ENCODE measurements at places on chromosomes 7 and 10.

GRCh38 chr10:35208536-35208935 lies 81.9 kb downstream of the CREM start:
- no peak for DNase-seq

DNA sequence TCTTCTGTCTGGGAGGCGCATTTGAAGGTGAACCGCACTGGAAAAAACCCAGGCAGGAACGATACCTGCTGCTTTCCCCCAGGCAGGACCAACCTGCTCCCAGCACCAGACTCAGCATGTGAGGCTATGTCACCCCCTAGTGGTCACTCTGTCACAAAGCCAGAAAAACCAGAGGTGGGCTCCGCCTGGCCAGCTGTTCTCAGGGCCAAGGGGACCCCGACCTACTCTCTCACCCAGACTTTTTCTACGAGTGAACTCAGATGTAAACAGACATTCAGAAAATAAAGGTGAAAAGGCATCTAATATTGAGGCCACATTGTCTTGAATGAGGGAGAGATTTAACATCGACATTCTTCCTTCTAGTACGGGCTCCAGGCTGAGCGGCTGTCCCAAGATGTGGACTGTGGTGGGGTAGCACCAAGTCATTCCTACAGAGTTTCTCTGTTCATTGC lies 117.3 kb downstream of the PRKAG2 start:
- DNase-seq = no peak

GRCh38 chr7:27860800-27861199 lies 120.8 kb downstream of the TAX1BP1 start:
- DNase-seq = no peak

- DNase-seq = no peak
These were observed 15.1 kb upstream of the GET4 start for GRCh38 chr7:861222-861621.

- DNase-seq = no peak
These were observed 59.3 kb upstream of the IL6 start for GRCh38 chr7:22667562-22668239.

- no peak for DNase-seq
These were observed 188.7 kb downstream of the PPP1R9A start for GRCh38 chr7:95095966-95096540.

DNA sequence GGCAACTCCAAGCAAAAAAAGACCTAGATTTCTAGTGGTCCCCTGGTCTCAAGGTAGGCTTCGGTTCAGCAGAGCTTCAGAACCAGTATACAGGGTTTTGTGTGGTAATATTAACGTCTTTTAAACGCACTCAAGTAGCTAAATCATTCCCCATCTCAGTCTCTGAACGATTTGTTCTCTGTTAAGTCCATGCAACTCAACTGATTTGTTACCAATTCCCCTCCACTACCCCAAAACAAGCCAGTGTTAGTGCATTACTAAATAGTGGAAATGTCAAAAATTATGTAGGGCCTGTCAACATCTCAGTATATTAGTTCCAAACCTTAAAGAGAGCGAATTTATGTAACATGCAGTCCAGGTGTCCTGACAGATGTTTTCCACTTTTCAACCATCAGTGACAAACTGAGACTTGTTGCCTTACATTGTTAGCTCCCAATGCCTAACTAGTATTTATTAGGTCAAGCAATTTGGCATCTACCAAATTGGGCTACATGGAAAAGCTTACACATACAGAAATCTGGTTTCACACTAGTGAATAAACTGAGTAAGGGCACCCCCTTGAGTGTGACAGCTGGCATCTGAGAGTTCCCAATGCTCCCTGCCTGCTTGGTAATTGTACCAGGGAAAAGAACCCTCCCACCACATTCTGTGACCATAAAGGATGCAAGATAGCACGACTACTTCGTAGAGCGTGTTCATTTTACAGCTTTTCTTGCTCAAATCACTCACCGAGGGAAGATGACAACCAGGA lies 12.2 kb downstream of the HNRNPA2B1 start:
- DNase-seq = no peak

- no peak for DNase-seq
These were observed 115.9 kb downstream of the MICU1 start for GRCh38 chr10:72509941-72510340.

- no peak for DNase-seq
These were observed 6.0 kb downstream of the ALOX5 start for GRCh38 chr10:45379891-45380540.

GRCh38 chr10:69861251-69862240 lies 59.8 kb downstream of the COL13A1 start:
- no peak for DNase-seq

Data from cortex of kidney (tissue), 1 donor.